ENCODE measurements at places on chromosomes 16 and 17. TPM values are rescaled to one million over a fixed set of nuclear protein-coding genes. Genes with fewer than 3 reads are reported as not detected.

DNA sequence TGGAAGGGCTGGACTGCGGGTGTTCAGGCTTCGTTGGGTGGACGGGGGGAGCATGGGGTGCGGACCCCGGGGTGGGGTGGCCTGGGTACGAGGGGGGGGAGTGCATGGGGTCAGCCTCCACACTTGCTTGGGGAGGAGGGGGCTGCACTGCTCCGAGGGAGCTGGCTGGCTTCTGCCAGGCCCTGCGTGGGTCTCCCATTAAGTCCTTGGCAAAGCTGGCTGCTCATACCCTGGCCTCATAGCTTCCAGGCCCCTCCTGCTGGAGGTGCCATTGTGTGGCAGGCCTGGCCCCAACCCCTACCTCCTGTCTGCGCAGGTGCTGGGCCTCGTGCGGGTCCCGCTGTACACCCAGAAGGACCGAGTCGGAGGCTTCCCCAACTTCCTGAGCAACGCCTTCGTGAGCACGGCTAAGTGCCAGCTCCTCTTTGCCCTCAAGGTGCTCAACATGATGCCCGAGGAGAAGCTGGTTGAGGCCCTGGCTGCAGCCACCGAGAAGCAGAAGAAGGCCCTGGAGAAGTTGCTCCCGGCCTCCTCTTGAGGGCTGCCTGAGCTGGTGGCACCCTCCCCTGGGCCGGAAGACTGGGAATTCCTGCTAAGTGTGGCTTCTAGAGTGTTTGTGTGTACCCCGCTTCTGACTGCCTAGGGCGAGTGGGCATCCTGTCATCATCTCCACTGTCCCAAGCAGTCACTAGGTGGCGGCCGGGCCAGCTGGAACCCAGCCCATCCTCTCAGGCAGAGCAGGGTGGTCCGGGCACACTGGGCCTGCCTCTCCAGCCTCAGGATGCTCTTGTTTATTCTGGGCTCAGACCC lies 1.5 kb downstream of the NUDT16L1 start:
- DNase-seq: no peak

- no peak for DNase-seq
Observed at GRCh38 chr17:6306820-6307219, 128.1 kb downstream of the AIPL1 start.

DNA sequence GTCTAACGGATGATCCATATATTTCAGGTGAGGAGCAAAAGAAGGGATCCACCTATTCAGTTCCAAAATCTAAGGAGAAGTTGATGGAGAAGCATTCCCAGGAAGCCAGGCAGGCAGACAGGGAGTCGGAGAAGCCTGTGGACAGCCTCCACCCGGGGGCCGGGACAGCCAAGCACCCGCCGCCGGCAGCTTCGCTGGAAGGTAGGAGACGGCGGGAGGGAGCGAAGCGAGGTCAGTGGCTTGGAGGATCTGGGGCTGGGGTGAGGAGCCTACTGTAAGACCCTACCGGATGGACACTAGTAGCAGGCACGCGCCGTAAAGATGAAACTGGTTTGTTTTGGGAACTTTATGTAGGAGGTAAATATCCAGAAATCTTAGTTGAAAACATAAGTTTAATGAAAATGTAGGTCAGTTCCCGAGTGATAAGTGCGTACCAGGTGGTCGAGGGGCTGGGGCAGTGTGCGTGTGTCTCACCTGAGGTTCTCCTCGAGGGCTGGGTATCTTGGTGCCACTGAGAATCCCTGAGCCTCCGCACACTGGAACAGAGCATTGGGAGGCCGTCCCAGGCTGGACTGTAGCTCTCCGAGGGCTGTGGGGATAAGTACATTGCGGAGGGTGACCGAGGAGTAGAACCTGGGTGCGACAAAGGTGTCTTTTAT lies 714 bp downstream of the SPATA33 start:
- no peak for DNase-seq

DNA sequence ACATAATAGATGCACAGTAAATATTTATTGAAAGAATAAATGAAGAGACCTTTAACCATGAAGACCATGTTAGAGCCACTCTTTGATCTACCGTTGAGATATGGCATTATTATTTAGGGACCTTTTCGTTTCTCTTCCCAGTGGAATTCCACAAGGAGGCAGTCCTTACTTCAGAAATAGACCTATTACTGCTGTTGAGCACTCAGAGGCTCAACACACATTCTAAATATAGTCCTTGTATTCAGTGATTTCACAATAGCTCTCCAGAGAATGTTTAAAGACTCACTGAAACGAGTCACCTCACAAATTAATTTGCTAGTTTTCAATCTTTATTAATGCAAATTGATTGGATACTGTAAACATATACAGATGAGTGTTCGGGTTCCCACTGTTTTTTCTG lies 603.8 kb downstream of the CDH8 start:
- DNase-seq: no peak

DNA sequence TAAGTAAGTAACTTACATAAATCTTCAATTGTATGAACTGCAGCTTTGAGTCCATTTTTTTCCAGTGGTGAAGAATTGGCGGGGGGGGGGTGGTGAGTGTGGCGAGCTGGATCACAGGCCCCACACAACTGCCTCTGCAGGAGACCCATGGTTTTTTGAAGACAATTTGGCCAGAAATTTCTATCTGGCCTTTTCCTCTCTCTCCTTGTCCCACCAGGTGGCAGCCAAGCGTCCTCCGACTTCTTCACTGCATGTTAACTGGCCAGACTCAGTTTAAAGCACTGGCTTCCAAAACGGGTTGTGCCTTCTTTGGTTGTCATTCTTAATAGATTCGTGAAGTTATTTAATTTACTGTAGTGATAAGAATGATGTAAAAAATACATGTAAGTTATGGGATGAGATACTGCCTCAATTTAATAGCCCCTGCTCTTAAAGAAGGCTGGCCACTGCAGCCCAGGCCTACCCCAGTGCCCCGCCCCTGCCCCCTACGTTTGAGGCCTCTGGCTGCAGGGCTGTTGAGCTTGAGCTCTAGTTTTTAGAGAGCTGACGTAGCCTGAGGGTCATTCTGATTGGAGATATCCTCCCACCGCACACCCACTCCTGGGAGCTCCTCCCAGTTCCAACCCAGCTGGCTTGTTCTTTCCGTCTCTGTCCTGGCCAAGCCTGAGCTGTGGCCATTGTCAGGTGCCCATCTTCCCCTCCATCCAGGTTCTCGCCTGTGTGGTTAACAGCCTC lies 36.4 kb downstream of the AKAP1 start:
- DNase-seq: peak; percentile 36

DNA sequence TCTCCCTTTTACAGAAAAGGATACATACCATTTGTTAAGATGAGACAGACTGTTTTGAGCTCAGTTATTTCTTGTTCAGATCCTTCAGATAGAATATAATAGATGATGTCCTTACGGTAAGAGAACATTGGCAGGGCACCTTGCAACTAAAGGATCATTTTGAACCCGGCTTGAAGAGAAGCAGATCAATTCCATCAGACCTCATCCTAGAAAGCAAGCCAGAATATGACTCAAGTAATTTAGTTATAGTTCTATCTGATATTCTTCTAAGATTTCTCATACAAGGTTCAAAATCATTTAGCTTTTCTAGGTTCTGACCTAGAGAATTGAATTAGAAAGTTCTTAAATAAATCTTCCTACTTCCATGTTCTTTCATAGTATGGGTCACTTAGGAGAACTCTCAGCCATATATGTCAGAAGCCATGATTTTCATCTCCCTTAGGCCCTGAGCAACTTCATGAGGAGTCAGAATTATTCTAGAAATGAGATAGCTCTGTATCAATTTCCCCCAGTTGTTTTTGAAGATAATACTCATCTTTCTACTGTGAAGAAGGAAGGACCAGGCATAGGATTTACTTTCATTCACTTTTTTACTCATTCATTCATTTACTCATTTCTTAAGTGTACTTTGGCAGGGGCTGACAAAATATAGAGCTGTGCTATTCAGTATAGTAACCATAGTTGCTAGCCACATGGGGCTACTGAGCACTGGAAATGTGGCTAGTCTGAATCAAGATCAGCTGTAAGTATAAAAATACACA lies 2.5 kb upstream of the CMTM1 start:
- DNase-seq: no peak

DNA sequence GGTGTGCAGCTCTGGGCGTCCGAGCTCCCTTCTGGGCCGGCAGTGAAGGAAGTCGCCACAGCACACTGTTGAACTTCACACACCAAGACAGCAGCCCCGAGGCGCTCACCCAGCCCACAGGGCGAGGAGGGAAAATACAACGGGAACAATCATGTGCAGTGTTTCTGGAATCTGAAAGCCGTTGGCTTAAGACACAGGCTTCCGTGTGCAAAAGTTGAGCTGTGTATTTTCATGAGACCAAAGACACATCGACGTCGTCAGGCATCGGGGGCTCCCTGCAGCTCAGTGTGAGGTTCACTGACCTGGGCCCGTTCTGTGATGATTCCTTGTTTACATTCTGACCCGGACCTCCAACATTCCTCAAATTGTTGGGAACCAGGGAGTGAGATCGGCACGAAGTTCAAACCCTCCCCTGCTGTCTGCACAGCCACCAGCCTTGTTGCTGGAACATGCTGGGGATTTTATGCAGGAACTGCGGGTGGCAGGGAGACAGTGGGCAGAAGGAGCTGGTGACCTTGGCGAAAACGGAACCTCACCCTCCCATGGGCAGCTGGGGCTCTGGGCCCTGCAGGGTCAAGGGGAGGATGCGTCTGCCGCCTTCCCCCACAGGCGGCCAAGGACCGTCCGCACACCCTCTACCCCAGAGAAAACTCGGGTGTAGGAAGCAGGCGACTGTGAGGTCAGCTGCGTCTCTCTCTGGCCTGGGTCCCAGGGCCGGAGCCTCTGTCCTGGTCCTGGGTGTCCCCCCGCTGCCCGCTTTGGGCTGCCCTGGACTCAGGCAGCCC lies 72.2 kb downstream of the METRNL start:
- peak; percentile 43 for DNase-seq

DNA sequence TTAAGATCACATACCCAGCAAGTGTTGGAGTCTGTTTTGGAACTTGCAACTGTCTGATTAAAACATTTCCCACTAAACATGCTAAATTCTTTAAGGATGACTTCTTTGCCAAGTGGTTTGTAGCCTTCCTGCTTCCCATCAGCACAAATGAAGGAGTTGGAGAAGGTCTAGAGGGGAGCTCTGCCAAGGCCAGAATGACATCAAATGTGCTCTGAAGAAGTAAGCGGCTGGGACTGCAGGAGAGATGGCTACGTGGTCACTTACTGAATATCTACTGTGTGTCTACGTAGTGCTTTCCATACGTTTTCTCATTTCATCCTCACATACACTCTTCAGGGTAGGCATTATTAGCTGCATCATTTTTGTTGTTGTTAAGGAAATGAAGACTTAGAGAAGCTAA lies 135.7 kb upstream of the NLRP1 start:
- no peak for DNase-seq

GRCh38 chr17:59160157-59161025 lies 4.8 kb downstream of the PRR11 start:
- no peak for DNase-seq

DNA sequence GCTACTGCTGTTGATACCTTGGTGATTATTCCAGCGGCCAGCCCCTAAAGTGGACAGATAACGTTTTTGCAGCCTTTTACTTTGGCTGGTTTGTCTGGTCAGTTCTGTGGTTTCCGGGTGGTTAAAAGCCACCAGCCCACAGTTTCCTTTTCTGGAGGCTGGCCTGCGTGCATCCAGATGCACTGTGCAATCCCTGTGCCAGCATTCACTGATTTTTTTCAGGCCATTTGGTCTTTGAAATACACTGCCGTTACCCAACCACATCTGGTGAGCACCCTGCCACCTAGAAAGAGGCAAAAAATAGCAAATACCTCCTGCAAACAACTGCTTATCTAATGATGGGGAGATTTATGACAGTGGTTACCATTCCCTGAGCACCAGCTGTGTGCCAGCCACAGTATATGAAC lies 797 bp downstream of the NUDT7 start:
- peak; percentile 72 for DNase-seq

- peak; percentile 77 for DNase-seq
Observed at GRCh38 chr16:81035398-81035974, at the start of gene ATMIN. TSS of gene ATMIN (plus strand) at chr16:81035842. CDS start at chr16:81035871, 29 bp downstream.

DNA sequence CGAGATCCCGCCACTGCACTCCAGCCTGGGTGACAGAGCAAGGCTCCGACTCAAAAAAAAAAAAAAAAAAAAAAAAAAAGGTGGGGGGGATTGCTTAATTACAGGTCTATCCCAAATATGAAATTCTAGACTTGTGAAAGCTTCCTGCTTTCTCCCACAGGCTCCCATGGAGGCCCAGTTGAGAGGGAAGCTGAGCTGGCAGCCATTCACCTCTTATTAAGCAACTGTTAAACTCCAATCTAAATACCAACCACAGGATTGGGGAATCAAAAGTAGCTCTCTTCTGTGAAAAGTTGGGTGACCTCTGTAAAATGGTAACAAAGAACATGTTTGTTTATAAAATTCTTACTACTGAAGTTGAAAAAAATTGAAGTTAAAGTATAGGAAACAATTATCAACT lies 45.8 kb upstream of the STAC2 start:
- peak; percentile 52 for DNase-seq

DNA sequence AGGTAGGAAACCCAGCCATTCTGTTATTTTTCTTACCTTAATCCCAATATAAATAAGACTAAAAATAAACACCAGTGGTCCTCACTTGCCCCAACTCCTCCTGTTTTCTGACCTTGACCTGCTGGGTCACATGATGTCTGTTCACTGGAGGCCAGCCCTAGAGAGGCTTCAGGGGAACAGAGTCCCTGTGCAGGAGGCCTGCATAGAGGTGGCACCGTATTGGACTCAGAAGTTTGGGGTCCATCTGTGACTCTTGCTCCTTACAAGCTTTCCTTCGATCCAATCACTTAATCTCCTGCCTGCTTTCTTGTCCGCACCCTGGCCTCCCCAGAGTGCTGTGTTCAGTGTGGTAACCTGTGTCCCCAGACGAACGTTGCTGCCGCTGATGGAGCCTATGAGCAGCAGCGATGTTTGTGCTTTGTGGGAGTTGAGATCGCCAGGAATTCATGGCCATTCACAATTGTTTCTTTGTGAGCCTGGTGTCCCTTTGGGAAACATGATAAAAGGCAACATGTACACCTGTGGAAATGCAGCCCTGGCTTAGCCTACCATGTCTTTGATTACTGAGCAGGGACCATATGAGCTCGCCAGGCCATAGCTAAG lies 4.7 kb downstream of the IGSF6 start:
- DNase-seq: no peak

DNA sequence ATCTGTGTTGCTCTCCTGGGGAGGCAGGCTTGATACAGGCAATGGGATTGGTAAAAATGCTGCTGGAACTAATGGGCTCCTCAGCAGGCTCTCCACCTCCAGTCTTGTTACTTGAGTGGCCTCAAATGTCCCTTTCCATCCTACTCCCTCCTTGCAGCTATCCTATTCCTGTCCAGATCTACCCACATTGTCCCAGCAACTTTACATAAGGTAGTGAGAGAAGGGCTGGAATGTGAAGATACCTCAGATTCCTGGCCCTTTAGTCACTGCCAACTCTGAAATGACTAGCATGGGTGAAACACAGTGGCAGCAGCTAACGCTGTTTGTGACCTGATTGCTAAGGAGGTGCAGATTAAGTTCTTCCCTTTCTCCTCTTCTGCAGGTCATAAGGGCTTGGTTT lies 210.1 kb upstream of the HS3ST4 start:
- DNase-seq: no peak

- no peak for DNase-seq
Observed at GRCh38 chr16:2271848-2272461, 4.0 kb upstream of the RNPS1 start.

- no peak for DNase-seq
Observed at GRCh38 chr17:1227917-1228780, 42.1 kb upstream of the BHLHA9 start.

The SOX8 gene
- under 0.01 TPM for total RNA-seq

The SLC13A5 gene
- not detected for total RNA-seq

The GPR142 gene
- total RNA-seq: not detected

The ORC6 gene
- total RNA-seq: 13.1 TPM

The OR2C1 gene
- under 0.01 TPM for total RNA-seq

The ATP6V0C gene
- 8.6 TPM for total RNA-seq
